ENCODE measurements at places on chromosomes 2 and 18. TPM values are rescaled to one million over a fixed set of nuclear protein-coding genes. Genes with fewer than 3 reads are reported as not detected.
A peak's percentile ranks its signal among the peaks of the same experiment; 100 is the strongest.

GRCh38 chr18:25873833-25874232 lies 216.6 kb downstream of the SS18 start:
- DNase-seq = no peak

DNA sequence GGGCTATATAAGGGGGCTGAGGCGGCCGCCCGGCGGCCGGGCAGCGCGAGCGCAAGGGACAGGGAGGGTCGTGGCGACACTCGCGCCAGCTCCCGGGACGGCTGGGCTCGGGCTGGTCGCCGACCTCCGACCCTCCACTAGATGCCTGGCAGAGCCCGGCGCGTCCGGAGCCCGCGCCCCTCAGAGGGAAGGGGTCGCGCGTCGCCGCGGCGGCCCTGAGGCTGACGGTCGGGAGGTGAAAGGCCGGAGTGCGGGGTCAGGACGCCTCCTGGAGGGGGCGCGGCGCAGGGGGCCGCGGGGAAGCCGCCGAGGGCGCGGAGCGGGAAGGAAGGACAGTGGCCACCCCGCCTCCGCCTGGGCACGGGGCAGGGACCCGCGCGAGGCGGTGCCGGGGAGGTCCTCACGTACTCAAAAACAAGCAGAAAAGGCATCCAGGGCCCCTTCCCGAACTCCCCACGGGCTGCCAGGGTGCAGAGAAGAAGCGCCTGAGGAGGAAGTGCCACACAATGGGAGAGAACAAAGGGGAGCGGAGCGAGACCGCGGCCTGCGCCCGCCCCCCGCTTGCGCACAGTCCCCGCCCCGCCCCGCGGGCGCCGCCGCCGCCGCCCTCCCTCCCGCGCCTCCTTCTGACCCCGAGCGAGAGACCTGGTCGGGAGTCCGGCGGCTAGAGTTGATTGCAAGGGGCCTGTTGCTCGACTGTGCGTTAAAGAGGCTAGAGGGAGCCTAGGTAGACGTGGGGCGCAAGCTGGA lies 776 bp upstream of the KLF7 start:
- DNase-seq = peak; percentile 71

DNA sequence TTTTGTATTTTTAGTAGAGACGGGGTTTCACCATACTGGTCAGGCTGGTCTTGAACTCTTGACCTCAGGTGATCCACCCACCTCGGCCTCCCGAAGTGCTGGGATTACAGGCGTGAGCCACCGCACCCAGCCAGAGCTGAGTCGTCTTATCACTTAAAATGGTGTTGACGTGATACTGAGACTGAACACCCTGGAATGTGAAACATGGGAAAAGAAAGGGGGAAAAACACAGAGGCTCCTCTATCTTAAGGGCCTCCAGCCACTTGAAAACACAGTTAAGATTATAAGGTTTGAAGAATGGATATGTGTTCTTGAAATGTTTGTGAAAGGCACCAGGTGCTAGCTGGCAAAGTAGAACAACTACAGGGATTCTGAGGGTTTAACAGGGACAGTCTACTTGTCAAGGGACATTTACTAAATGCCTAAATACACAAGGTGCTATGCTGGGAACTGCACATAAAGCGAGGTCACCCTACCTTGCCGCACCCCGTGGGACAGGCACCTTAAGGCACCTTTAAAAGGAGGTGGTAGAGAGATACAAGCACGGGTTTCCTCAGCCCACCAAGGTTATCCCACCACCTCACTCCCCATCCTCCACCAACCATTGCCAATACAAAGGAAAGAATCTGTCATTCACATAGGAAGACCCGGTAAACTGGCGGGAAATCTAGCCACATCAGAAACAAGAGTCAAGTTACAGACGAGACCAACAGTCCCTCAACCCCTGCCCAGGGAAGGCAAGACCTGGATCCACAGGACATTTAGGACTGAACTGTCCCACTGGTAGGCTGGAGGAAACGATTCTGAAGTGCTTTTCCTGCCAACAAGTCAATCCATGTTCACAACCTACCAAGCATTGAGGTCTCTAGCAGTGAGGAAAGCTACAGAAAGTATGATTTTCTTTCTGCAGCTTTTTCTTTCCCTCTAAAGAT lies 43.4 kb downstream of the STK39 start:
- DNase-seq = no peak

GRCh38 chr2:210054696-210055095 lies 52.3 kb downstream of the RPE start:
- DNase-seq = no peak

DNA sequence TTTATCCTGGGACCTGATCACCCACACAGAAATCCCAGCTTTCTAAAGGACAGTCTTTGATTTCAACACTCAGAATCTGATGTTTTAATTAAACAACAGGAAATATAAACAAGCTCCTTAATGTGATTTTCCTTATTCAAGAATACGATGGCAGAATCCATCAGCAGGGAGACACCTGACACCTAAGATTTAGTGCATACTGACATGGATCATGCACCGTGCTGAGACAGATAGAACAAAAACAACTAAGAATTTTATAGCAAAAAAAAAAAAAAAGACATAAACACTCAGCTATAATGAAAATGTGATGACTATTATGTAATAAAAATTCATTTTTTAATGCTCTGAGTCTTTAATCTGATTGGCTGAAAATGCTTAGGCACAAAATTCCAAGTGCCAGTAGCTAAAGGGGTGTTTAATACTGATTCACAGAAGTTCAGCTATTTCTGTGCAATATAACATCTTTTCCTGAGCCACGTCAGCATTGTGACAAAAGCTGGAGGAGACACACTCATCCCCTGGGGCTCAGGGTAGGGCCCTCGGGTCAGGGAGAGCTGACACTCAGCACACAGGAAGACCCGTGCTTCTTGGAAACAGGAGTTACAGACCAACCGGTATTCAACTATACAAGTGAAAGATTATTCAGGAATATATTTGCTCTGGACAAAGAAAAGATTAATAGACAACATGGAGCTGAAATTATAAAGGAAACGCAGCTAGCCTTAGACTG lies 247.4 kb downstream of the FBXO15 start:
- no peak for DNase-seq

MBD1 gene
- total RNA-seq = 51.2 TPM

ST8SIA5 gene
- total RNA-seq = 0.33 TPM

CYP1B1 gene
- 39.0 TPM for total RNA-seq

NYAP2 gene
- total RNA-seq = not detected
